ENCODE measurements at places on chromosomes 1 and 21.

- no peak for DNase-seq
Observed at GRCh38 chr1:22646384-22646783, 3.0 kb downstream of the C1QC start.

GRCh38 chr1:201475130-201475529 lies 6.1 kb upstream of the PHLDA3 start:
- DNase-seq, result no peak

DNA sequence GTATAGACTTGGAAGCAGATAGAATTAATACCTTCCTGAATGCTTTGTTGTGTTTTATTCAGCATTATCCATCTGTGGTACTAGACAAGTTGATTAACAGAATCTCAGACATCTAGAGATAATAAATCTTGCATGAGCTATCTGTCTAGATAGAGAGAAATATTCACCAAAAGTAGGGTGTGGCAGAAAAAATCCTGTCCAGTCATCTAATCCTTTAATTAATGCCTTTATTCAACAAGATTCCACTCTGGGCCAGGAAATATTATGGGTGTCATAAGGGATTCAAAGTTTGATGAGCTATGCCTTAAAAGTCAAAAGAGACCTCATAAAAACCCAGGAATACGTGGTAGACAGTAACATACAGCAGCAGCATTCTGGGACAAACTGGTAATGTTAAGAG lies 601.2 kb downstream of the LMO4 start:
- DNase-seq, result no peak

DNA sequence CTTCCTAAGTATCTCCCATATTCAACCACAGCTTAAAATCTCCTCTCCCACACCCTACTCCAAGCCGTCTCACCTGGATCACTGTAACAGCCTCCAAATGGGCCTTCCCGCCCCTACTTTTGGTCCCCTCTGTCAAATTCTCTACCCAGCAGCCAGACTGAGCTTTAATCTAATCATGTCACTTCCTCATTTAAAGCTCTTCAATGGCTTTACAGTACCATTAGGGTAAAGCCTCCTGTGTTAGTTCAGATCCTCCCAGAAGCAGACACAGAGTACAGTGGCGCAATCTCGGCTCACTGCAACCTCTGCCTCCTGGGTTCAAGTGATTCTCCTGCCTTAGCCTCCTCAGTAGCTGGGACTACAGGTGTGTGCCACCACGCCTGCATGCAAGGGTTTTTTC lies 46.8 kb upstream of the PSEN2 start:
- no peak for DNase-seq

GRCh38 chr1:155320661-155321617 lies at the start of gene RUSC1:
Gene RUSC1 (plus strand): TSS chr1:155320894. CDS start chr1:155321774, 880 bp downstream.
- peak; percentile 66 for DNase-seq

Measured in stimulated activated CD4-positive, alpha-beta T cell treated with anti-CD3 and anti-CD28 coated beads, Interleukin-15, amount 100 ng/mL, for 1 hour (primary cell).